Memory B cell (primary cell): ENCODE measurements at places on chromosomes 2 and 18.

DNA sequence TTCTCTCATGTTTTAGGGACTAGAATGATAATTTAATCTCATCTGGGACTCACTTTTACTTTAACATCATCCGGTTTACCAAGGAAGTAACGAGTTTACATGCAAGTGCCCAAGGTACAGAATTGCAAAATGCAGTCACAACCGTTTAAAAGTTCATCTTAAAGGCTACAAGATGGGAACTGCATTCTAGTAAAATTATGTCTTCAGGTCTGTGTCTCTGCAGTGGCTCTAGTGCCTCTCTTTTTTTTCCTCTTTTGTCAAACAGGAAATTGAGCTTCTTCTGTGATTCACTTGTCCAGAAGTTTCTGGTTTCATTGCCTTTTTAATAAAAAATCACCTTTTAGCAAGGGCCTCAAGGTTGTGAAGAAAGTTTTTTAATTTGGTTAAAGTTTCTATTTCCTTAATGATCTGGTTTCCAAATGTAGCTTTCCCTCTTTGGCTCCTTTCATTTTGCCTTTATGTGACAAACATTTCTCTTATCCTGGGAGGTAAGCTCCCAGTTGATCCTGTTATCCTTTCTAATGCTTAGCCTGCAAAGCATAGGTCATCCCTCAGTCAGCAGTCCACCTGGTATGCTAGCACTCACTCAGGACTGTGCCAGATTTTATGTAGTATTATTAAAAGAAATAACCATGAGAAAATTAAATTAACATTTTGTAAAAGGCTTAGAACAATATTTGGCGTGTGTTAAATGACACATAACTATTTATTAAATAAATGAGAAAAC, 2.4 kb downstream of the GLS start:
- no peak for DNase-seq

- no peak for DNase-seq
Measured at GRCh38 chr2:234293973-234294372, 202.9 kb downstream of the ARL4C start.

DNA sequence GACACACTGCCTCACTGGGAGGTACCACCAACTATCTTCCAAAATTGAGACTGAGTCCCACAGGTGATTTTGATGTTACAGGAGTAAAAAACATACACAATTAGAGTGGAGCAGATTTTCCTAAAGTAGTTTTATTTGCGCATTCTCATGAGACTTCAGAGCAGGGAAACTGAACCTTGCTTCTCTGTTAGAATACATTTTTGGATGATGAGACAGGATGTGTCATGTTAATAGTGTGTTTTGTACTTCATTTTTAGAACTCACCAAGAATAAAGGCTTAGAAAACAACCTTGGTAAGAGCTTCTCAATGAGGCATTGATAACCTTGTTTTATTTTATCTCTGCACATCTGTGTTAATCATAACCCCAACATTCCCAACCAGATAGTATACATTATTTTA, 310.2 kb upstream of the GALNT5 start:
- no peak for DNase-seq

DNA sequence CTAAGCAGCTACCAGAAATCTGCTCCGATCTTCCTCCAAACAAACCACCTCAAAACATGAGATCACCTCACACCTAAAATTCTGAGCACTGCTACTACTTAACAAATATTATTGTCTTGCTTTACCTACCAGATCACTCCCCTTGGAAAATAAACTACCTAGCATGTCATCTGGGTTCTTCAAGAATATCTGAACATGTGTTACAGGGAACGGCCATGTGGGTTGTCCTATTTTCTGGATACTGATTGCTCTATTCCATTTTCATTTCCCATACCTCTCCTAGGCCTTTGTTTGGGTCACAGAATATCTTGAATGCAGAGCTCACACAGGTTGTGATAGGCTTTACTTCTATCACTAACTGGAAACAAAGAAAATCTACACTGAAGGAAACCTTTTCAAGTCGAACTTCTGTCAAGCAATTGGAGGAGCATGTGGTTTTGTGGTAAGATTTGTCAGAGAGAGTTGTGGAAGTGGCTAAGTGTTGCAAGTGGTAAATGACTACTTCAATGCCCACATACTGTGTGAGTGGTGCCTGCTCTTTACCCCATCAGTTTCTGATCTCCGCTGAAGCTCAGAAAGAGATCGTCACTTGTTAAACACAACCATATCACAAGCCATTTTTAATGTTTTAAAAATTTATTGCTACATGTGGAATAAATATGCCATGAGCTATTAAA, 739.1 kb upstream of the ZEB2 start:
- DNase-seq = no peak

DNA sequence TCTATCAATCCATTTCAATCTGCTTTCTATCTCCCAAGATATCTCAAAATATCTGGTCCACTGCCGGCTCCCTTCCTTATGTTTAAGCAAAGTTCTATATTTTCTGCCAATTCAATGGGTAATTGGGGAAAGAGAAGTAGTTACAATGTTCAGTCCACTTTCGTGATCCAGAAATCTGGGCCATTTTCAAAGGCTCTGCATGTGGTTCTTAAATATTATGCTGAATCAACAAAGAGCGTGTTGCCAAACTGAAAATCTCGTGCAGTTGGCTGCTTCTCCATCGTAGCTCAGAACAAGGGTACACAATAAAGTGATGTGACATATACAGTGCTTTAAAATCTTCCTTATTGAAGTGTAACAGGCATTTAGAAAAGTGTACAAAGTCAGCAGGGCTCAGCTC, 863.1 kb downstream of the RNF144A start:
- DNase-seq = no peak

DNA sequence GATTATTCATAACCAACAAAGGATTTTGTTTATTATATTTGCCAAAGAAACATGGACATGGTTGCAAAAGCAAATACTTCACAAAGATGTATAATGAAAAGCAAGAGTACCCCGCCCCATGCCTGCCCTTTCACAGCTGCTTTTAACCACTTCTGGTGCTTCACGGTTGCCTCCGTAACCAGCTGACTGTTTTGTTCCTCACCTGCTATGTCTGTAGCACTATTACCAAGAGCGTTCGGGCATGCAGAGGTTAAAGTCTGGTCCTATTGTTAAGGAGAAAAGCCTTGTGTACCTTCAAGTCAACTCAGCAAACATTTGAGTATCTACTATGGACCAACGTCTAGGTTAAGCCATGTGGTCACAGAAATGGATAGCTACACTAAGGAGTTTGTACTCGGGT, 115.2 kb upstream of the FOSL2 start:
- no peak for DNase-seq

- no peak for DNase-seq
Measured at GRCh38 chr18:11035814-11036495, 113.4 kb downstream of the PIEZO2 start.

GRCh38 chr18:52312346-52312745, 27.7 kb upstream of the DCC start:
- no peak for DNase-seq

GRCh38 chr18:34358923-34359322, 134.2 kb upstream of the NOL4 start:
- no peak for DNase-seq

GRCh38 chr2:84914334-84914733, 8.9 kb downstream of the TMSB10 start:
- DNase-seq = no peak

DNA sequence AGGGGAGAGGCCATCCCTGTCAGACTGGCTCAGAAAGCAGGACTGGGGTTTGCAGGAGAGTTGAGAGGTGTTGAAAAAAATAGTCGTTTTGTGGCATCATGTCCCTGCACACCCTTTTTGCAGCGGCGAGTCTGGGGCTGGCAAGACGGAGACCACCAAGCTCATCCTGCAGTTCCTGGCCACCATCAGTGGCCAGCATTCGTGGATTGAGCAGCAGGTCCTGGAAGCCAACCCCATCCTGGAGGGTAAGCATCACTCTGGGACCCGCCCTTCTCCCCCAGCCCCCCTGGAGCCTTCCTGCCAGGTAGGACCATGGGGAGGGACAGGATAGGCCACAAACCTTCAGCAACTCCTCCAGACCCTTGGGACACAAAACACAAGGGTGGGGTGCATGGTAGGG, 34.2 kb downstream of the MYO7B start:
- DNase-seq = no peak

DNA sequence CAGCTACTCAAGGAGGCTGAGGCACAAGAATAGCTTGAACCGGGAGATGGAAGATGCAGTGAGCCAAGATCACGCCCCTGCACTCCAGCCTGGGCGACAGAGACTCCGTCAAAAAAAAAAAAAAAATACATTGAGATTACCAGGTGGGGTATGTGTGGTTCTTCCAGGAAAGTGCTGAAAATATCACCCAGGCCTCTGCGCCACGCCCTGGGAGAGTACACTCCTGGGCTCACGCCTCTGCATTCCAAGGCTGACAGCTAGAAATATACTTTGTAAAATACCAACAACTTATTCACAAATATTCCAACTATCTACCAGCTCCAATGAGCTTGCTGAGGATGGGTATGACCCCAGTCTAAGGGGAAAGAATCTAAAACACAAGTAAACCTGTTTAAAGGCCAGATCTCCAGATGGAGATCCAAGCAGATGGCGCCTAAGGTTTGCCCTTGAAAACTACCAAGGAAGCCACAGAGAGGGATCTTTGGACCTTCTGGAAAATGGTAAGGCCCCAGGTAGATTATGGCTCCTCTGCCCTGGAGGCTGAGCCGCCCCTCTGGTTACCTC, 21.6 kb upstream of the B3GNT7 start:
- no peak for DNase-seq

GRCh38 chr2:168186452-168186851, 60.9 kb downstream of the STK39 start:
- DNase-seq = no peak

DNA sequence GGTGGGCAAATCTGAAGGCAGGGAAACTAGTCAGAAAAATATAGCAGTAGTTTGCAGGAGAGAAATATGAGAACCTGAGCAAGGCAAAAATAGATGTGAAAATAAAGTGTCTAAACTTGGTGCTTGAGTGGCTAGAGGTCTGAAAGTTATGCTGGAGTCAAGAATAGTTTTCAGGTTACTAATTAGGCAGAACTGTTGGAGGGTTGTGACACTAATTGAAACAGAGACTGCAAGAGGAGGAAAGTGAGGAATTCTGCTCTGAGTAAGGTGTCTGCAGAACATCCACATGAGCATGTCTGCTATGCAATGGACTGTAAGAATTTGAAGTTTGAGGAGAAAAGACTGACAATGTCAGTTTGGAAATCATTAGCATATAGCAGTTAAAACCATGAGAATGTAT, 444.0 kb upstream of the LRRTM1 start:
- DNase-seq = no peak

DNA sequence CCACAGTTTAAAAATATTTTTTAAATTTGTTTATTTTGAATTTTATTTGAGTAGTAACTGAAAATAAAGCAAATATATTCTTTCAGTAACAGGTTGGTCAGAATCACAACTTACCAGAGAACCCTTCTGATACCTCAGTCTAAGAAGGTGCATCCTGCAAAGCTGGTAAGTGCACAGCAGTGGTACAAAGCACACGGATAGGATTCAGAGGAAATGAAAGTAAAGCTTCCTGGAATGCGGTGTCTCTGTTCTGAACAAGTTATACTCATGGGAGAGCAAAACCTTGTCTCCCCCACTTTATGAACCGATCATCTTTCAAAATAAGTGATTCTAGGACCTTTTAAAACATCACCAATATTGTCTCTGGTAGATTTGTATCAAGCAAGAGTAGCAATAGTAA, 398.3 kb downstream of the TMX3 start:
- DNase-seq = no peak

DNA sequence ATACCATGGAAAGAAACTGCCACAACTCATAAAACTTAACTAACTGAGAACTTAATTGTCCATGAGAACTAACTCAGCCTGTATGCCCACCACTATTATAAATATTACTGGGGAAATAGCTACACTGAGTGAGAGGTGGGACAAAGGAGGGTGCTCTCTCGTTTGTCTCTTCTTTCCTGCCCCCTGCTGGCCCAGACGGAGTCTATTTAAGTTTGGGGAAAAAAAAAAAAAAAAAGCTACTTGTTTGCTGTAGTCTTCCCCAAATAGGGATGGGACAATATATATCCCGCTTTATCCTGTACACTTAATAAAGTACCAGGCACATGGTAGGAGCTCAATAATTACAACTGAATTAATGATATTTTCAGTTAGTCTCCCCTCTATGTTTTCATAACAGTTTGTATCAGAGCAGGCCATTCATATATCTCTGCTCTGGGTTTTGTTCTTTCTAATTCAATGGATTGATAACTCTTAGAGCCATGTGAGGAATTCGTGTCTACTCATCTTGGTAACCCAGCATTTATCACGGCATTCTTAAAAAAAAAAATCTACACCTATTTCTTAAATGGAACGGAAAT, 647.6 kb upstream of the PKDCC start:
- DNase-seq = no peak

GRCh38 chr2:174121612-174122011, 126.7 kb downstream of the OLA1 start:
- no peak for DNase-seq

DNA sequence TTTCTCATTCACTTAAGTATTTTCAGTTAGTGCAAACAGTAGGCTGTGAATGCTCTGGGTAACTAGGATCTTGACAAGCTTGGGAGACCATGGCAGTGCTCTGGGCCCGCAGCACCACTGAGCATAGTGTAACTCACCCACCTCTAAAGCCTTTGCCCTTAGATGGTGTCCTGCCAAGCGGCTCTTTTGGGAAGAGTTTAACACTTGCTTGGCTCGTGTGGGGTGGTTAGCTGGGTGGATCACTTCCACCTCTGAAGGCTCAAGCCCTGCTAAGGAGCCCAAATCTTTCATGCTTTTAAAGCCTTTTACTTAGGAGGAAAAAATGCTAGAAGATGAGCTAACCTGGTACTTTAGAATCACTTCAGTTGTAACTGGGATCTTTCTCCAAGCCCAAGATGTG, 33.9 kb downstream of the PTPN18 start:
- no peak for DNase-seq

GRCh38 chr18:61575419-61575818, 242.2 kb downstream of the CDH20 start:
- DNase-seq = no peak

DNA sequence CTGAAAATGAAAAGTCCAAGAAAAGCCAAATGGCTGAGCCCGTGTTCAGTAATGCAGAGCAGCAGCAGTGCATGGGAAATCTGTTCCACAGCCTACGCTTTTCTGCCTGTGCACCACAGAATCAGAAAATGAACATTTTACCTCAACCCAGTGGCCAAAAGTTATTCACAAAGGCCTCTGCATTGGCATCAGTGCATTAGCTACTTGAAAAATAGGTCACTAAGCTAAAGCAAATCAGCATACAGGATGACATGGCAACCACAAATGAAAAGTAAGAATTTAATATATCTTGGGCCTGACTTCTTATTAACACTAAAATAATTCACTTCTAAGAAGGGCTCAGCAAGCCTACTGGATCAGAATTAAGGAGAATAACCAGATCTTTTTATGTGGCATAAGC, 1145.3 kb upstream of the CHAC2 start:
- DNase-seq = no peak

GRCh38 chr18:50013363-50014138, 181.4 kb downstream of the MYO5B start:
- DNase-seq = no peak

GRCh38 chr2:55120634-55121359, 70.5 kb upstream of the RTN4 start:
- no peak for DNase-seq
